ENCODE measurements at places on chromosomes 5 and 9. TPM values are rescaled to one million over a fixed set of nuclear protein-coding genes. Genes with fewer than 3 reads are reported as not detected.

Gene IFNA21
- not detected for total RNA-seq

Gene C9orf50
- 1.7 TPM for total RNA-seq

Gene PTTG1
- 11.1 TPM for total RNA-seq

Gene NR2F1
- total RNA-seq, result 65.1 TPM

Gene GNA14
- 7.1 TPM for total RNA-seq

- no peak for DNase-seq
Observed at GRCh38 chr9:72257814-72258213, 107.2 kb downstream of the ZFAND5 start.

- DNase-seq, result no peak
Observed at GRCh38 chr5:68757626-68758212, 336.1 kb upstream of the SLC30A5 start.

DNA sequence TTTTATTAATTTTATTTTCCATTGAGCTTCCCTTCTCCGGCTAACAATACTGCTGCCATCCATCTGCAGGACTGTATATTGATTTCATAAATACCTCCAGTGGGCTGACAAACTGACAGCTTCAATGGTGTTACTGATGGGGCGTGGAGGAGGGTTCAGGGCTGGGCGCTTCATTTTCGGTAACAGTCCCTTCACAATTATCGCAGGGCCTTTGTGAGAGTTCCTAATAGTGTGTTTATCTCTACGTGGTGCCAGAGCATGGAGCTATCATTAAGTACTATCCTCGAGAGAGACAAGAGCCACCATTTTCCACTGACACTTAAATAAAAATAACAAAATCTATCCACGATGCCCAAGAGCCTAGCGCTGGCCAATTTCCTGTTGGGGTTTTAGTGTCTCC is 307.0 kb upstream of the PANK3 start:
- DNase-seq, result no peak

DNA sequence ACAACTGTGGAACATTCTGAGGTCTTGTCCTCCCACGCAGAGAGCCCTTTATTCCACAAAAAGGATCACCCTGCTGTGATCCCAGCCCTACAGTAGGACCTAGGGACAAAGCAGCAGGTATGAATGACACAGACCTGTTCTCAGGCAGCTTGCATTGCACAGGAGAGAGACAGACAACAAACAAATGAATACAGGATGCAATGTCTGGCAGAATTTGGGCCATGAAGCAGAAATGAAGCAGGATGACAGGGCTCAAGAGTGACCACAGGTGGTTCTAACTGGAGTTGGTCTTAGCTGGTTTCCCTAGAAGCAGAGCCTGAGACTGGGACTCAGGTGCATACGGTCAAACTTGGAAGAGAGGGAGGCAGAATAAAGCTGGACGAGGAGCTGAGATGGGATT is 388.8 kb downstream of the CDK5RAP2 start:
- DNase-seq, result no peak

DNA sequence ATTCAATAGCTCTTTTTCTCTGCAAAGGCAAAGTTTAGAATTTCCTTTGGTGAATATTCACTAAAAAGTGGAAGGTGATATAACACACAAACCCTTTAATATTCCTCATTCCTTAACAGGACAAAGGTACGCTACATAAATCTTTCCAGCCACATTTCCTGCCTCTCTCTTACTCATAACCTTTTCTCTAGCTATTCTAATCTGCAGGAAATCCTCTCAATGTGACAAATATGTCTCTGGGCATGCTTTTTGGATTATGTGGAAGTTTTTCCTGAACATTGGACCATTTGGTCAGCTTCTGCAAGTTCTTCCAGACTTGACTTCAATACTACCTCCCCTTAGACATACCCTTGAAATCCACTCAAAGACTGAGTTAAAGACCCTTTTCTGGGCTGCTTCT is 186.3 kb upstream of the TUSC1 start:
- DNase-seq, result no peak

GRCh38 chr9:122204055-122204454 is 24.7 kb downstream of the LHX6 start:
- DNase-seq, result no peak

- DNase-seq, result no peak
Observed at GRCh38 chr5:155768332-155768731, 558.6 kb upstream of the SGCD start.

DNA sequence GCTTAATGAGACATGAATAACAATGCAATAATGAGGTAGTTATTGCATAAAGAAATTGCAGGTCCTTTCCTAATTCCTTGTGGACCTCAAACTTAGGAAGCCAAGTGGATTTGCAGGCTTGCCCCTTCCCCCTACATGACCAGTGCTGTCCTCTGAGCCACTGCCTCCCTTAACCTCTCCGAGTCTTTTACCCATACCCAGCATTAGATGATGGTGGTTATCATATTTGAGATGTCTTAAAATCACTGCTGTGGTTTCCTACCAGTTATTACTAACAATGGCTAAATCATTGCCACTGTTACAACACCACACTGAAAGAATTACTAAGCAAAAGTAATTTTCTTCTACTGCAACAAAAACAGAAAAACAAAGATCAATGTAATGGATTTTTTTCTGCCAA is 170.8 kb downstream of the EDIL3 start:
- DNase-seq, result no peak
